Cortex of kidney (tissue), 1 donor: ENCODE measurements at places on chromosomes 7 and 10.

DNA sequence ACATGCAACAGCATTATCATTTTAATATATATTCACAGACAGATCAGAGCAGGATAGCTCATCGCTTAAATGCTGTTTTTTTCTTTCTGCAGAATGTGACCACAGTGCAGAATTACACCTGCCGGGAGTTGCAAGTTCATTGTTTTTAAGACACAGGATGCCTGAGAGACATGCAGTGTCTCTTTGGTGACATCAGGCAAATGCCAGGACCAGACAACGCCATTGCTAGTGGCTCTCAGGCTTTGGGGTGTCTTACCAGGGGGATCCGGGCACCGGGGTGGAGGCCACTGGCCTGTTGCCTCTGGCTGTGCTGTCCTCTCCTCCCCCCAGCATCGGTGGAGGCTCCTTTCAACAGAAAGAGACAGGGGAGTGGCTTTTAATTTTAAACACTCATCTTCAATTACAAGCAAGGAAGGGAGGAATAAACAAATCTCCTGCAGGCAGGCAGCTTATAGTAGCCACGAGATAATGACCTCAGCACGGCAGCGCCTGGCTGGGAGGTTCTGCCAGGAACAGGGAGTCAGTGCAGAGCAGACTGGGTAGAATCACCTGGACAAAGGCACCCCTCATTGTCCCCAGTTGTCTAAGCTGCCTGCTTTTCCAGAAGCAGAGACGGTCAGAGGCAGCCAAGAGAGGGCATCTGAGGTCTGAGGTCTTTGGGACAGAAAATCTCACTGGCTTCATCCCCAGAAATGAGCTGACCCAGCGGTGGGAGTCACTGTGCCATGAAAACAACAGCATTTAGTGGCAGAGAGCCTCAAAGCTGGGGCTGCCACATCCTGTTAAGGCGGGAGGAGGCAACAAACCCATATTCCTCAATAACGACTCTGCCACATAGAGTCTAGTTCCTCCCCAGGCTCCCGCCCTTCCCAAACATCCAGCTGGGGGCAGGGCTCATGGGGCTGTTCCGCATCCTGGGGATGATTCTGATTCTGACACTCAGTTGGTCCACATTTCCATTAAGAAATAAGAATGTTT lies 148.4 kb downstream of the TCERG1L start:
- no peak for DNase-seq

DNA sequence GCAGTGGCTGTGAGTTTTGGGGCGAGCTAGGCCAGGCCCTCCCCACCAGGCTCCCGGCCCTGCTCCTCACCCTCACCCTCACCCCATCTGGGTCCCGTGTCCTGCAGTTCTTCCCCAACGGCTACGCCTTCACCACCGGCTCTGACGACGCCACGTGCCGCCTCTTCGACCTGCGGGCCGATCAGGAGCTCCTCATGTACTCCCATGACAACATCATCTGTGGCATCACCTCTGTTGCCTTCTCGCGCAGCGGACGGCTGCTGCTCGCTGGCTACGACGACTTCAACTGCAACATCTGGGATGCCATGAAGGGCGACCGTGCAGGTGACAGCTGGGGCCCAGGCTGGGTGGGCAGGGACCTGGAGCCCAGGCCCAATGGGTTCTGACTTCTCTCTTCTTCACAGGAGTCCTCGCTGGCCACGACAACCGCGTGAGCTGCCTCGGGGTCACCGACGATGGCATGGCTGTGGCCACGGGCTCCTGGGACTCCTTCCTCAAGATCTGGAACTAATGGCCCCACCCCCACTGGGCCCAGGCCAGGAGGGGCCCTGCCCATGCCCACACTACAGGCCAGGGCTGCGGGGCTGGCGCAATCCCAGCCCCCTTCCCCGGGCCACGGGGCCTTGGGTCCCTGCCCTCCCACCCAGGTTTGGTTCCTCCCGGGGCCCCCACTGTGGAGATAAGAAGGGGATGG lies 4.9 kb downstream of the GNB2 start:
- DNase-seq, result no peak

DNA sequence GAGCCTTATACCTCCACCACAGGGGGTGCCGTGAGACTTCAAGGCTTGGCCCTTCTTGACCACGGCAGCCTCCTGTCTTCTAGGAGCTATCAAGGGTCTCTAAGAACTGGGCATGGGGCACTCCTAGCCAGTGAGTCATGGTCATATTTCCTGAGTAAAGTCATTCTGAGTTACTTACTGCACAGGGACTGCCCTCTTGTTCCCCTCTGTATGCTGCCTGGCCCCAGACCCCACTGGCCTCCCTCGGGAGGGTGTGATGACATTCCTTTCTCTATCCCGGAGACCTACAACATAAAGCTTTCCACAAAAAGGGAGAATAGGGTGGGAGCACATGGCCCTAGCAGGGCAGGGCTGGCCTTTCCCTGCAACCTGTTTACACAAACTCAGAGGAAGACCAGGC lies 21.4 kb downstream of the DPCD start:
- DNase-seq, result no peak

DNA sequence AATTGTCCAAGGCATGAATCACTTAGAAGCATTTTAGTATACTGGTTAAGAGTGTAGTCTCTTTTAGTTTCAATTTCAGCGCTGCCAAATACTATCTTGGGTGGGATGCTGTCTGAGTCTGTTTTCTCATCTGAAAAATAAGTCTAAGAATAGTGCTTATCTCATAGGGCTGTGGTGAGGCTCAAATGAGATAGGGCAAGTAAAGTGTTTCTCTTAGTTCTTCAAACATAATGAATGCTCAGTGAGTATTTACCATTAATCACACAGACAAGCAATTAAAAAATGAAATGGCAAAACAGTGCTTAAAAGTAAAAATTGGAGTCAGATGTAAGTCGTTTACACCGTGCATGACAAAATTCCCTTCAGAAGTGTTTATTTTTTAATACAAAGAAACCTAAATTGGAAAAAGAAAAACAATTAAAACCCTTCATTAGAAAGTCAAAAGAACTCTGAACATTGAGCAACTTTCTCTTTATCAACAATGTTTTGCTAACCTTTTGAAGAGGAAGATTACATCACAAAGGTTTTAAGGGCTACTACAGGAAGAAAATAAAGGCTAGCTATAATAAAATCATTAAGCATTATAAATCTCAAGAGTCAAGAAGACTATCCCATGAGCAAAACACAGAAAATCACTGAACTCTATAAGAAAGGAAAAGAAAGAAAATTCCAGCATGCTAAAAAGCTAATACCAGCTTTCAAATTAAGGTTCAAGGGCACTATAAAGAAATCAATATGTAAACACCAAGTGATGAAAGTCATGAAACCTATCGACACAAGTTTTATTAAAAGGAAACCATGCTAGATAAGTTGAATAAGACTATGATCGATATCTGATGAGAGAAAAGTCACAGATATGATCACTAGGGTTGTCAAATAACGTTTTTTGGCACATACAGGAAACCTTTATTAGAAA lies 45.6 kb upstream of the C1GALT1 start:
- no peak for DNase-seq

DNA sequence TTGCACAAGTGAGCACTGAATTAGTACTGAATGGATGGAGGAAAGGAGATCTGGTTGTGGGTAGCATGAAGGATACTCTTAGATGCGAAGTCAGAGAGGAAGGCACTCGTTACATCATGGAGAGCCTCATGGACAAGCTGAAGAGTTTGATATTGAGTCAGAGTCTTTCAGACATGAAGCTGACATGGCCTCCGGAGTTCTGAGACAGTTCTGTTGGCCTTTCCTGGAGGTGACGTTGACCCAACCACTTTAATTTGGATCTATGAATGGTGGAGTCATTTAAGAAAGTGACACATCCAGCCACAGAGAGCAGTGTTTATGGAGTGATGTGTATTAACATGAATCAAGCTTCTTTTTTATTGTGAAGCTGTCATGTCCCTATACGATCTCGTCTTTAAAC lies 286.3 kb upstream of the CDC14C start:
- DNase-seq, result no peak
